ENCODE measurements at places on chromosomes 16 and 17. TPM values are rescaled to one million over a fixed set of nuclear protein-coding genes. Genes with fewer than 3 reads are reported as not detected.

- DNase-seq, result no peak
These were observed 98.5 kb downstream of the TNFRSF13B start for GRCh38 chr17:16873174-16874035.

DNA sequence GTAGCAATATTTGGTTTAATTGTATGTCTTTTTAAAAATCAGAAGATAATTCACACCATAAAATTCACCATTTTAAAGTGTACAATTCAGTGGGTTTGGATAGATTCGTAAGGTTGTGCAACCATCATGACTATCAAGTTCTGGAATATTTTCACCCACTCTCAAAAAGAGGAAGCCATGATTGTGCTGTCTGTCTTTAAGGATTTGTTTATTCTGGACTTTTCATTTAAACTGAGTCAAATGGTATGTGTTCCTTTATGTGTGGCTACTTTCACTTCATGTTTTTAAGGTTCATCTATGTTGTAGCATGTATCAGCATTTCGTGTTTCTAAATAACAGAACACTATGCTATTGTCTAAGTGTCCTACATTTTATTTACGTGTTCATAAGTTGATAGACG lies 68.1 kb upstream of the CPHXL start:
- DNase-seq, result no peak

- no peak for DNase-seq
These were observed 25.2 kb downstream of the ZDHHC7 start for GRCh38 chr16:84986102-84986501.

- DNase-seq, result no peak
These were observed 218.8 kb downstream of the SNX29 start for GRCh38 chr16:12195296-12195695.

- DNase-seq, result no peak
These were observed 208.7 kb downstream of the KCNJ2 start for GRCh38 chr17:70378076-70378475.

DNA sequence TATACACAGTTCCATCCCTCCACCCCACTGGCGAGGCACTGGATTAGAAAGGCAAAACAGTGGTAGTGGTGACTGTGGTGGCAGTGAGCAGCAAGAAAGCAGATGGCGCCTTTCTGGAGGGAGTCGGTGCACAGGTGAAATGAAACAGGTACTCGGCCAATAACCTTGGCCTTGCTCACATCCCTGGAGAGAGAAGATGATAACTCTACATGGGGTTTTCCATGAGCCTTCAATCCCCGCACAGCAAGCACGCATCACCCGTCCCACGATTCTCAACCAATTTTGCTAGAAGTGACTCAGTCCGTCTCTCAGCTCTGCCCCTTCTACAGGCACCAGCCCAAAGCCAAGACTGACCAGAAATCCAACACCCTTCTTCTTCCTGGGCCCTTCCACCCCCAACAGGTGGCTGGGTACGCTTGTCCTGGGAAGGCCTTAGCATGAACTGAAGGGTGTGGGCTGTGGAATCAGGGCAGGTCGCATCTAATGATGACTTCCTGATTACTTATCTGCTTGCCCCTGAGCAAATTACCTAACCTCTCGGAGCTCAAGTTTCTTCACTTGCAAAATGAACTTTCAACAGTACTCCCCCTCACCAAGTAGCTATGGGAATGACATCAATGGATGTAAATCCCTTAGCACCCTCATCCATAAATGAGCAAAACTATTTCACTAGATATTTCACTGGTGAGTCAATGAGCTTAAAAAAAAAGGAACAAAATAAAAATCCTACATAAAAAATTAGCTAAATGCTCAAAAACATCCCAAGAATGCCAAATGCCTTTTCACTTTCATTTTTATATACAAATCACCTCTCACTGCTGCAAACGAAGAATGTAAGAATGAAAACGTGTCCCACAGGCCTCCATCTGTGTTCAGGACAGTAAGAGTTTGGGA lies 18.0 kb downstream of the XPO6 start:
- no peak for DNase-seq

DNA sequence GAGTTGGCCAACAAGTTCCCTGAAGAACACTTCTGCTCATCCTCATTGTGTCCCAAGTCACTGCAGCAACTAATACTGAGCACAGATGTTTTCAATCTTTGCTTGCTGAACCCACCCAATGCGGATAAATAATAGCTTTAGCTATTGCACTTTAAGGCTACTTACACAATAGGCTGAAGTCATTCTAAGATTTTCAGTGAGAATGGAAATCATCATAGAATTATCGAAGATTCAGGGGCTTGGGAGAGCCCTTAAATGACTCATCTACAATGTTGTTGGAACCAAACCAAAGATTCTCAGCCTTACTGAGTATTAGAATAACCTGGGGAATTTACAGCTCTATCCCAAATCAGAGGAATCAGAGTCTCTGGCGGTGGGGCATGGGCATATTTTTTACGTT lies 51.2 kb downstream of the SYCE1L start:
- DNase-seq, result no peak

DNA sequence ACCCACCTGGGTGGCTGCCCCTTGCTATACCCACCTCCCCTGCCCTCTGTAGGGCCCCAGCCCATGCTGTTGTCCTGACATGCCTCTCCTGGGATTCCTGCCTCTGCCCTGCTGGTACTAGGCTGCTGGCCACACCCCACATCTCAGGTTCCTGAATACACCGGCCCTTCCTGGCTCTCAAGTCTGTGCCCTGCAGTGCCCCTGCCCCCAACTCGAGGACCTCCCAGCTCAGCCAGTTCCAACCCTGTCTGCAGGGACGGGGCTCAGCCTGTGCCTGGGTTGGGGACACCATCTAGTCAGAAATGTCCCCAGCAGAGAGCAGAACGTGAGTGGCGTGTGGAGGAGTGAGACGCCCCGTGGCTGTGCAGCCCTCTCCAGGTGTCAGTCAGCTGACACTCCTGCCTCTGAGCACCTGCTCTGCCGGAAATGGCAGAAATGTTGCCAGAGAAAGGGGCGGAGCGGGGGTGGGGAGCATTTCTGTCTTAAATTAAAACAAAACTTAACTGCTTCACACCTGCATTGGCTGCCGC lies 28.7 kb downstream of the ACSF3 start:
- peak; percentile 17 for DNase-seq

GRCh38 chr16:85781695-85782370 lies 17.5 kb downstream of the EMC8 start:
- DNase-seq, result peak; percentile 46

- no peak for DNase-seq
These were observed 19.7 kb downstream of the ADGRG1 start for GRCh38 chr16:57648125-57648524.

Gene ANKRD40CL
- not detected for total RNA-seq

Gene AMZ2
- total RNA-seq, result 71.1 TPM

Gene C16orf87
- total RNA-seq, result 8.6 TPM

Gene HOXB3
- 2.8 TPM for total RNA-seq

Gene FOXC2
- total RNA-seq, result 1.9 TPM

Data from left cardiac atrium (tissue), 4 donors.